CD4-positive, alpha-beta memory T cell (primary cell): ENCODE measurements at places on chromosomes 11 and 22. TPM values are rescaled to one million over a fixed set of nuclear protein-coding genes. Genes with fewer than 3 reads are reported as not detected.
A peak's percentile ranks its signal among the peaks of the same experiment; 100 is the strongest.

The SCN3B gene
- not detected for total RNA-seq

- no peak for DNase-seq
Observed at GRCh38 chr11:112928136-112928535, 33.1 kb upstream of the NCAM1 start.

GRCh38 chr22:38567531-38568285 lies 2.3 kb downstream of the DMC1 start:
- DNase-seq: no peak

The SYT9 gene
- not detected for total RNA-seq

DNA sequence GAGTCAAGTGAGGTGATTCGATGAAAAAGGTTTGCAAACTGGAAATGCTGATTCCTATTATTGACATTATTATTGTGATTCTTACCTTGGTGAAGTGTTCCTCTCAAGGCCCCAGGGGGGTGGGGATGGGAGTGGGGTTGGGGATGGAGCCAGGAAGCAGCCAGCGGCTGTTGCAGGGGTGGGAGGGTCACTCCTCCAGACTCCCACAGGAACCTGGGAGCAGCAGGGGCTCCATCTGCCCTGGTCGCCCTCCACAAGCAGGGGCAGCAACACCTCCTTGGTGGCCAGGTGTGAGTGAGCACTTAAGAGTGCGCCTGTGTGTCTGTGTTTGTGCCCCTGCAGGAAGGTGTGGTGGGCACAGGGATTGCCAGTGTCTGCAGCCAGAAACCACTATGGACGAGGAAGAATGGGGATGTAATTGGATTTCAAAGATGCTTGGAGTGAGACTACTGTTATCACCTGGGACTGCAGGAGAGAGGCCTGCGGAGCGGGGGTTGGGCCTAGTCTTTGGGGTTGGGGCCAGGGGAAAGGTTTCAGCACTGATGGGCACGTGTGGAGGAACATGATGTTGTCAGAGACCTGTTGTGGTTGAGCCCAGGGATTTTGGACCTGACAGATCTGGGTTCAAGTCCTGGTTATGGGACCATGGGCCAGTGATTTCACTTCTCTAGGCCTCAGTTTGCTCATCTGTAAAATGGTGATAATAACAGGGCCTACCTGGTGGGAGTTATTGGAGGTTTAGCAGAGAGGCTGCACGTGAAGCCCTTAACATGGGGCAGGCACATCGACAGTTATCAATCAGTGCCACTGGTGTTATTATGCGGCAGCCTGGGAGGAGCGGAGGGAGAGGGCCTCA lies 3.6 kb upstream of the TP53I11 start:
- DNase-seq: no peak

- DNase-seq: no peak
Observed at GRCh38 chr22:48798281-48799226, 1029.1 kb downstream of the BRD1 start.

The LRRC74B gene
- total RNA-seq: not detected

DNA sequence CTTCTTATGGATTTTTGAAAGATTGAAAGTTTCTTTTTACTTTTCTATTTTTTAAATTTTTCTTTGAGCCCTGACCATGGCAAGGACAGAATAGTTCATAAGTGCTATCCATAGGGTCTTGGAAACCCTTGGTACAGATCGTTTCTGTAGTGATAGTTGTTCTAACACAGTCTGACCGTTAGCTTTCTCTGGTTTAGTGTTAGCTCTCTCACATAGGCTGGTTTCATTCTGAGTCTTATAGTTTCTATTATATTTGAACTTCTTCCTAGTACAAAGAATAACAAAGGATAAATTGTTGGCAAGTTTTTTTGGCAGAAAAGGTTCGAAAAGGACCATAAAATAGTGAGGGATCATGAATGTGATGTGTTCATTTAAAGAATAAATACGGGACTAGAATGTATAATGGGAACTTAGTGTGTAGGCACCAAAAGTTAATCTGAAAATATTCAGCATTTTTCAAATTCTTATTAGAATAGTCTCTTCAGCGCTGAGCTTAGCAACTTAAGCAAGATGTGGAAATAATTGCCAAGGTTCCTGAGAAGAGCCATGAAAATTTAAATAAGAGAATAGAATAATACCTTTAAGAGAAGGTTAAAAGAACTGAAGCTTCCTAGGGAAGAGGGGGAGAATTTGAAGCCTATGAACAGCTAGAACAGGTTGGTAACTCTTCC lies 24.1 kb downstream of the FDX1 start:
- DNase-seq: no peak

- no peak for DNase-seq
Observed at GRCh38 chr11:93526346-93526633, 16.9 kb downstream of the SMCO4 start.

- DNase-seq: no peak
Observed at GRCh38 chr11:33387581-33387980, 130.4 kb downstream of the HIPK3 start.

The FBLN1 gene
- not detected for total RNA-seq

The C11orf86 gene
- total RNA-seq: not detected

The ALG8 gene
- 31.2 TPM for total RNA-seq

DNA sequence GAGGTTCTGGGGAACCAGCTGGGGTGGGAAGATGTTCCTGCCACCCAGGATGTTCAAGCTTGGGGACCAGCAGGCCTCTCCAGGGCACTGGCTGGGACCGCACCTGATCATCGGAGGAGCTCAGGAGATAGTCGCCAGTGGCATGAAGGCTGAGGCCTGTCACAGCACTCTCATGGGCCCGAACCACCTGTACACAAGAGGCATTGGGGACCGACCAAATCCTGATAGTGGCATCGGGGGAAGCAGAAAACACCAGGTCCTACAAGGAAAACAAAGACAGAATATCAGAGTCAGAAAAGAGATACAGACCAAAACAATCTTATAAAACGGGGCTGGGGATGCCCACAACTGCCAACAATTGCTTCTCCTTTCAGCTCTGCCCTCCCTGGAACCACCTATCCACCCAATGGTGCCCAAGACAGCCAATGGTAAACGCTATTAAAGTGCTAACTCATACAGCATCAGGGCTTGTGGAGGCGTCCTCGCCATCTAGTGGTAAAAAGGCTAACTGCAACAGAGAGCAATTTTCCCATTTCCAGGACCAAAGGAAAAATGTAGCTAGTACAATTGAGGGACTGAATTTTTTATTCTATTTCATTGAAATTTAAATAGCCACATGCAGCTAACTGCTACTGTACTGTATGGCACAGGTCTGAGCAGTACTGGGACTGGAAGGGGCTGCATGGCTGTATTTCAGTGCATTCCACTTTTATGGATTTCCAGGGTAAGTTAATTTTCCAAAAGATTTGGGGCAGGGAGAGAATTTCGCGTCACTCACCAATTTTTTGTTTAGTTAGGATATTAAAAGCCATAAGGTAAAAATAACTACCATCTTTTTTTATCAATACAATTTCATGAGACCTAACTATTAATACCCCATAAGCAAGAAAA lies 7.1 kb downstream of the PRPF19 start:
- DNase-seq: peak; percentile 30

The EMID1 gene
- total RNA-seq: not detected

The C11orf21 gene
- 65.6 TPM for total RNA-seq

The CDC42BPG gene
- 6.2 TPM for total RNA-seq

GRCh38 chr11:26030399-26030798 lies 301.5 kb upstream of the ANO3 start:
- no peak for DNase-seq

DNA sequence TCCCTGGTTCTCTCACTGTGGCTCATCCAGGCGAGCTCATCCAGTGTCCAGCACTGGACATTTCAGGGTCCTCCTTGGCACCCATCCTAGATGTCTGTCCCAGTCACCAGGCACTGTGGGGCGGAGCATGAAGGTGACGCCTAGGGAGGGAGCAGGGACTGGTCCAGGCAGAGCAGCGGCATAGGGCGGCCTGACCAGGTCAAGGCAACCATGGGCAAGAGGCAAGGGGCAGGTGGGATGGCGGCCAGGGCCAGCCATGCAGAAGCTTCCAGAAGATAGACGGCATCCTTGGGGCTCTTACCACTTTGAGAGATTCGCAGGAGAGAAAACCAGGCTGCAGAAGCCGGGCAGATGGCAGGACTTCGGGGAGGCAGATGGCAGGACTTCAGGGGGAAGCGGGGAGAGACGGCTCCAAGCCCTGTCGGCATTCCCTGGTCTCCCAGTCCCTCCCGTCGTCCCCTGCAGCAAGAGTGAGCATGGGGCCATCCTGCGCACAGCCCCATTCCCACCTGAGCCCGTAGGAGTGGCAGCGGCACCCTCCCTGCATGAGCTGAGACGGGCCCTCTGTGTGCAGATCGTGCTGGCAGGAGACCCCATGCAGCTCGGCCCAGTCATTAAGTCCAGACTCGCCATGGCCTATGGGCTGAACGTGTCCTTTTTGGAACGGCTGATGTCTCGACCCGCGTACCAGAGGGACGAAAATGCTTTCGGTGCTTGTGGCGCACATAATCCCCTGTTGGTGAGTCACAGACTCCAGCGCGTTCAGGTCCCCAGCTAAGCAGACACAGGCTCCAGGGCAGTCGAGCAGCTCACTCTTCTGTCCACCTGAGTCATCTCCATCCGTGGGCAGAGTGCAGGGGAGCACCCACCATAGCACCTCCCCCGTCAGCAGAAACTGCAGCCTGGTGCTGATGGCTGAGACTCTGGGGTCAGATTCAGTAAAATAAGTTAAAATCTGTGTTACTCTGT lies 20.1 kb upstream of the PANX2 start:
- no peak for DNase-seq

DNA sequence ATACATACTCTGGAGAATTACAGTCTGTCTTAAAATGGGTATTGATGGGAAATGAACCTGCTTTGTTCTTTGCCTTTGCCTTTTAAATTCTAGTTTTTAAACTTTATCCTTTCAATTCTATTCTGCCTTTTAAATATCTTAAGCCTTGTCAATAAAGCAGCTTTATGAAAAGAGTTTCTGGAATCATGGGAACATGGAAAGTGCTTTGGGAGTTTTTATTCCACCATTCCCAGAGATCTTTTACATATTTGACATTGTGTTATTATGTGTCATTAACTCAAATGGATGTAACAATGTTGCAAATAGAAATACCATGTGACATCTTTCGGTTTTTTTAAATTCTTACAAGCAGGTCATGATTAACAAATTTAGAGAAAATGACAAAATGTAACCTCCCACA lies 555.7 kb upstream of the ANO3 start:
- no peak for DNase-seq

DNA sequence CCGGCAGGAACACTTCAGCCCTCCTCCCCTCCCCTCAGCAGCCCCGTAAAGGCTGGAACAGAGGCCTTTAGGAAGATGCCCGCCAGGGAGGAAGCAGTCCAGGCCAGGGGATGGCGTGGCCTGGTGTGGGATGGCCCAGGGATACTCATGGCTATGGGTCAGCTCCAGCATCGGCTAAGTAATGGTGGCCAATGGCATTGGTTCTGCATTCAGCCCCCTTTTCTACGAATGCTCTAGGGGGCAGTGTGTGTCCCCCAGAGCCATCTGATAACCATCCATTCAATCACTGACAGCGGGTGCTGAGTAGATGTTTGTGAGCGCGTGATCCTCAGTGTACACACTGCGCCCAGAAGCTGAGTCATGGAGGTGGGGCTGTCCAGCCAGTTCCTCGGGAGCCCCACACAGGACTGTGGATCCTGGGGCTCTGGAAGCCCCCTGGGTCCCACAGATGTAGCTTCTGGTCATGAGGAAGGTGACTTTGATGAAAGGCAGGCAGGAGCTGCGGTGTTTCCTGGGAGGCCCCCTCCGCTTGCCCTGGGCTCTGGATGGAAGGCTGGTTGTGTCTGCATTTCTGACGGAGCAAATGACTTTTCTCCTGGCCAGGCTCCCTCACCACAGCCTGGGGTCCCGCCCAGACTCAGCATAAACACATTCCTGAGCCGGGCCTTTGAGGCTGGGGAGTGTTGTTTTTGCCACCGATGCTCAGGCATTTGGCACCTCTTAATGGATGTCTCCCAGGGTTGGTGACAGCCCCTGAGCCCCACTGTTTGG lies 46.5 kb downstream of the FBLN1 start:
- no peak for DNase-seq

- DNase-seq: peak; percentile 46
Observed at GRCh38 chr22:49788504-49788903, 39.2 kb downstream of the BRD1 start.

DNA sequence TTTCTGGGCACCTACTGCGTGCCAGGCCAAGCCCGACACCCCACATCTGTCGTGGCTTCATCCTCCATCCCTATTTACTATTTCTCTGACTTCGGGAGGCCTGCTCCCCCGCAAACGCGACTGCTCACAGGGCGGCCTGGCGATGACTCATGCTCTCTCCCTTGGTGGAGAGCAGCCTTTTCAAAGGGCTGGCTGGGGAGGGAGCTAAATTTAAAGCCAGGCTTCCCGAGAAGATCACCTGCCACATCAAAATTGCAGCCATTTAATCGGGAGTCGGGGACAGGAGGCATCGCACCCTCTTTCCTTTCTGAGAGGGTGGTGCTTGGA lies 24.9 kb upstream of the SHISAL1 start:
- no peak for DNase-seq

The ZNF74 gene
- total RNA-seq: 16.5 TPM

DNA sequence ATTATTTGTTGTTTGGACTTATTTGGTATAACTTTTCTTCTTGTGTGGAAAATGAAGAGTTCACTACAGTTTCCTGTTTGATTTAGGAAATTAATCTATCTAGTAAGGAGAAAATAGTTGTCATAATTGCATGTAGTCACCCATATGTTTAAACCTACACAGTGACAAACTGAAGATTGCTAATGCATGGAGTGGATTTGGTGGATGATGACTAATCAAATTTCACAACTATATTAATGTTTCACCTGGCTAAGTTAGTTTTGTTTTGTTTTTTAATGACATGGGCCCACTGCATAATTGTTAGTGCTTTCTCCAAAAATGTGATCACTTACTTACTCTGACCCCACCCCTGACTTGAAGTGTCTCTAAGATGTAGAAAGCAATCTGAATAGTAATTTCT lies 170.6 kb downstream of the DYNC2H1 start:
- no peak for DNase-seq

DNA sequence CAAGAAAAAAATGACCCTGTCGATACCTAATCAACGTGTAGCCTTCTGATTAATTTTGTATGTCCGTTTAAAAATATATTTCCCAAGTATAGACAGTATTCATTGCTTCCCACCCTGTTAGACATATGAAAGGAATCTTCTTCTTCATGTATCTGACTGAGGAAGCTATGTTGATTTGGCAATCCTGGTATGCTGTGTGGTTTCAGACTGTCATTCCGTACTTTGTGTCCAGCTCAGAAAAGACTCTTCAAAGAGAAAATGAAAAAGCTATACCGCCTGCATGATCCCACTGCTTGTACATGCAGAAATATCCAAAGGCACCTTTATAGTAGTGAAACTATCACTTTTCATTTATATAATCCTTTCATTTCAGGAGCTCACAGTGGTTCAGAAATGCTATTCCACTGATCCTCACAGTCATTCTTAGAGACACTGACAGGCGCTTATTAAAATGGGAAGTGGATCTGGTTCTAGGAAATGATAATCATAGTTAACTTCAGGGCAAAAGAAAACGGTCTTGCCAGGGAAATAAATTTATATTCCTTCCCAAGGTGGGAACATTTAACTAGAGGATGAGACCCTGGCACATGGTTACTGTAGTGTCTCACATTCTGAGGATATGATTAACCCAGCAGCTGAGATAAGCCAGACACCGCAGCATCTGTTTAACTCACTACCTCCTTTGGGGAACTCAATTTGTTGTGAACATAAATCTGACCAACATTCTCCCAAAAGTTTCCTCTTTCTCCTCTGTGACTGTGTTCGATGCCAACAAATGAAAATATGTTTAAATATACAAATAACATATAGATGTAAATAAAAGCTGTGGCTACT lies 599.2 kb upstream of the LUZP2 start:
- DNase-seq: no peak

- no peak for DNase-seq
Observed at GRCh38 chr11:134374171-134374570, 37.9 kb downstream of the B3GAT1 start.
